ENCODE measurements at places on chromosomes 5 and 9. TPM values are rescaled to one million over a fixed set of nuclear protein-coding genes. Genes with fewer than 3 reads are reported as not detected.
A peak's percentile ranks its signal among the peaks of the same experiment; 100 is the strongest.

GRCh38 chr5:149792540-149793255 is 62.6 kb downstream of the PPARGC1B start:
- DNase-seq = no peak
- H3K4me1 ChIP-seq = peaks cover 6% of the 10 kb centered on the region
- H3K4me3 ChIP-seq = no peak overlapping the region
- no peaks in the 10 kb centered on the region for H3K36me3 ChIP-seq
- H3K27me3 ChIP-seq = no peaks in the 10 kb centered on the region

- H3K27ac ChIP-seq = no peak overlapping the region
- H3K4me3 ChIP-seq = no peak overlapping the region
- H3K36me3 ChIP-seq = no peaks in the 10 kb centered on the region
- no peak for DNase-seq
- no peaks in the 10 kb centered on the region for H3K4me1 ChIP-seq
- no peaks in the 10 kb centered on the region for H3K27me3 ChIP-seq
Measured at GRCh38 chr5:107295914-107296313, 374.8 kb downstream of the EFNA5 start.

GRCh38 chr9:71965403-71965802 is 54.0 kb downstream of the C9orf85 start:
- no peaks in the 10 kb centered on the region for H3K27me3 ChIP-seq
- H3K4me3 ChIP-seq = no peak overlapping the region
- DNase-seq = no peak
- H3K27ac ChIP-seq = no peak overlapping the region
- no peaks in the 10 kb centered on the region for H3K4me1 ChIP-seq
- no peaks in the 10 kb centered on the region for H3K36me3 ChIP-seq

GRCh38 chr5:111223101-111223786 is 940 bp upstream of the CAMK4 start:
- peaks cover 18% of the 10 kb centered on the region for H3K4me1 ChIP-seq
- H3K36me3 ChIP-seq = no peaks in the 10 kb centered on the region
- H3K27ac ChIP-seq = peak overlapping the region; percentile 64

DNA sequence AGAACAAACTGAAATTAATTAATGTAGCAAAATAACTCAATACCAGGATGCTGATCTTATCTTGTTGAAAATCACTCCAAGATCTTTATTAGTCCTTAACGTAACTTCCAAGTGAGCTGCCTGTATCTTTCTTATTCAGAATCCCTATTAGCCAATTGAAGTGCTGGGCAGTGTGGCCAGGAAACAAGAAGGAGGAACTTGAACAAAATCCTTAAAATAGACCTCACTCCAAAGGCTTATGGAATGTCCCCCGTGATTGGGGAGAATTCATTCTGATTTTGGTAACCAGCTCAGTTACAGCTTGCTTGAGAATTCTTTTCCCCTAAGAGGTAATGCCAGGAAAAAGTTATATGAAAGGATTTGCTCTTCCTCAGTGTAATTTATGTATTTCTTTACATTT is 171.0 kb downstream of the DEPDC1B start:
- no peak overlapping the region for H3K27ac ChIP-seq
- DNase-seq = no peak
- H3K36me3 ChIP-seq = no peaks in the 10 kb centered on the region
- H3K27me3 ChIP-seq = no peaks in the 10 kb centered on the region
- no peak overlapping the region for H3K4me3 ChIP-seq
- peaks cover 3% of the 10 kb centered on the region for H3K4me1 ChIP-seq

DNA sequence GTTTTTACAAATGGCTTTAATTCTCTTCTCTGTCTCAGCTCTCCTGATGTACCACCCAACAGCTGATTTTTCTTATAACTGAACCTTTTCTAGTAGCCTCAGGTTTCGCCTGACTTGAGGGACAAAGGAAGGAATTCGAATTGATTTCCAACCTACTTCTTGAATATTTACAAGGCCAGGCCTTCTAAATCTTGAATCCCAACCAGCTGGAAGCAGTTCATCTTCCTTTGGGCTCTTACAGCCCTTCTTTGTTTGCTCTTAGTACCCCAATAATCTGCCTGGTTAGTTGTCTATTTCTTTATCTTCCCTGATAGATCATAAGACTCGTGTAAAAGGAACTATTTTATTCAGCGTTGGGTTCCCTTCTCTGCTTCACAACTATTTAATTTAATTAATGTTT is 95.9 kb downstream of the NLN start:
- no peaks in the 10 kb centered on the region for H3K36me3 ChIP-seq
- no peak overlapping the region for H3K27ac ChIP-seq
- no peak for DNase-seq

DNA sequence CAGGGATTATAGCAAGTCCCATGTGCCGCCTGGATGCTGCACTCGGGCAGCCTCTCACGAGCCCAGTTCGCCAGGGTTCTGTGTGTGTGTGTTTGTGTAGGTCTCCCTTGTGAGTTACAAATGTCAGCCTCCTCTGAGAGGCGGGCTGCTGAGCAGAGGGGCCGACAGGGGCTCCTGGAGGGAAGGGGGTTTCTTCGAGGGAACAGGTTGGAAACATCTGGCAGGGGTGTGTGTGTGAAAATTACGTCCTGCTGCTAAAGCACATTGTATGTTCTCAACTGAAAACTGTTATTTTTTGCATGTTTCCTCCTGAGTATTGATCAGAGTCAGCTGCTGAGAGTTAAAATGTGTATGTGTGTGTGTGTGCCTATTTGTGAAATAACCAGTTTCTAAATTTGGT is 9.7 kb downstream of the GALNT10 start:
- peaks cover 4% of the 10 kb centered on the region for H3K4me1 ChIP-seq
- H3K36me3 ChIP-seq = no peaks in the 10 kb centered on the region
- DNase-seq = no peak
- no peak overlapping the region for H3K4me3 ChIP-seq
- H3K27ac ChIP-seq = no peak overlapping the region

- no peak overlapping the region for H3K27ac ChIP-seq
- H3K4me3 ChIP-seq = no peak overlapping the region
- no peaks in the 10 kb centered on the region for H3K36me3 ChIP-seq
- H3K4me1 ChIP-seq = no peaks in the 10 kb centered on the region
Measured at GRCh38 chr5:173524136-173524535, 92.3 kb downstream of the BOD1 start.

DNA sequence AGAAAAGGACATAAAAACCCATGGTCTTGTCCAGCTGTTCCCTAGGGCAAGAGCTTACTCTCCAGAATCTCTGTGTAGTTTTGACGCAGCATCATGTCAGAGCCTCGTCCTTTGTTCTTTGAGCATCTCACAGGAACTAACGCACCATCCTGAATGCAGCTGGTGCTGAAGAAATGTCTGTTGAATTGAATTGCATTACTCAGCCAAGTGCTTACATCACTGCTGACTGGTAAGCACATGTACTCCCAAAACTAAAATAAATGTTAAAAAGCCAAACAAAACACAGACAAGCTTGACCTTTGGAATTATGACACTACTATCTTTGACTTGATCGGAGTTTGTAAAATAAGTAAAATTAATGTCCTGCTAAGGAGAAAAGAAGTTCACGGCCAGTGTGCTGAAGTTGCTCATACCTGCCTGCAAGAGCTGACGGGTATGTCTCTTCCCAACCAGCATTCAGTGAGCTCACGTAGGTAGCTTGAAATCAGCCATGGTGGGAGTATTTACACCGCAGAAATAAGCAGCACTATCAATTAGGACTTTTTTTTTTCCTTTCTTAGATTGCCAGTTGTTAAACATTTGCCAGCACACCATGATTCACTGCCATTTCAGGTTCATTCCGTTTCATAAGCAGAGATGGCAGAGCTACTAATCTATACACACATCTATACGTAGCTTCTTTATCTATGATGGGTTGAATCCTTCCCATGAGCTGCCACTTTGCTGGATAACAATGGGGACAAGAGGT is 310.6 kb upstream of the MSX2 start:
- H3K27me3 ChIP-seq = no peaks in the 10 kb centered on the region
- H3K36me3 ChIP-seq = no peaks in the 10 kb centered on the region
- H3K4me1 ChIP-seq = no peaks in the 10 kb centered on the region
- H3K4me3 ChIP-seq = no peak overlapping the region

DNA sequence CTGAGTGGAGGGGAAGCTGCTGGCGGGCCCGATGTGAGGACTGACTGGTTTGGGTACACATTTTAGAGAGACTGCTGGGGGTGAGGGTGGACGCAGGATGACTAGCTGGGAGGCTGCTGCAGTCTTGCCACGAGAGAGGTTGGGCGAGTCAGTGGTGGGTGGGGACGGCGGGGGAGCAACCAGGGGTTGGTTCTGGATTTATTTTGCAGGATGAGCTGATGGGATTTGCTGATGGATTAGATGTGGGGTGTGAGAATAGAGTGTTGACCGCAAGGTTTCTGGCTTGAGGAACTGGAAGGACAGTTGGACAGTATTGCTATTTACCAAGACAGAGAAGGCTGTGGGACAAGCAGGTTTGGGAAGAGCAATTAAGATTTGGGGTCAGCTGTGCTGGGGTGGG is 5.8 kb upstream of the NDST1 start:
- no peak overlapping the region for H3K4me3 ChIP-seq
- H3K27ac ChIP-seq = no peak overlapping the region
- H3K4me1 ChIP-seq = peaks cover 14% of the 10 kb centered on the region
- H3K27me3 ChIP-seq = no peaks in the 10 kb centered on the region
- DNase-seq = no peak
- no peaks in the 10 kb centered on the region for H3K36me3 ChIP-seq

CAPSL gene
- 4.0 TPM for total RNA-seq

GRCh38 chr5:139696167-139696893 is 48.2 kb downstream of the CXXC5 start:
- peaks cover 16% of the 10 kb centered on the region for H3K4me1 ChIP-seq
- H3K27me3 ChIP-seq = peaks cover 29% of the 10 kb centered on the region
- peak overlapping the region; percentile 33 for H3K4me3 ChIP-seq
- no peak for DNase-seq
- peaks cover 3% of the 10 kb centered on the region for H3K36me3 ChIP-seq

DNA sequence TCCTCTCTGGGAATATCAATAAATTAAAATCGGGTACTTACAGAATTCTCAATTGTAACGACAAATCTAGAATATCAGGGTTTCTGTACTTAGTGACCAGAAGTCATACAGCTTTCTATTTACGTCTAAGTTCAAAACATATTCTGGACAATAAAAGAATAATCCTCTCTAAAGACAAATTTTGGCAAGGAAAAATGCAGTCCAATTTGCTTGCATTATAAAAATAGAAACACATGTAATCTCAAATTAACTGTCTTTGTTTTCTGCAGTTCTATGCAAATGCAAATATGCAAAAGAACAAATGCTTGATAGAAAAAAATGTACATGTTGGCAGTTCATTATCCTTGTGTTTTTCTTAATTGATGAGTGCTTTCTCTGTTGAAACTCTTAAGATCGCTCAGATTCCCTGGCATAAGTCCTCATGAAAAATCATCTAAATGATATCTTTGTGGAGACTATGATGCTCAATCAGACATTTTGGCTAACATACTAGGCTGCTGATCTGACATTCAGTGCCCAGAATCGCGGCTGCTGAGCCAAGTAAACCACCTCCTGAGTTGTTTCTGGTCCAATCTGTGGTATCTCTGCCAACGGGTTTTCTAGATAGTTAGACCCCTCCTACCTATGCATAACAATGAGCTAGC is 990.1 kb upstream of the C9orf72 start:
- no peak overlapping the region for H3K27ac ChIP-seq
- no peak overlapping the region for H3K4me3 ChIP-seq
- DNase-seq = no peak

HTR4 gene
- not detected for total RNA-seq

GRCh38 chr5:133232011-133232410 is 180.2 kb downstream of the HSPA4 start:
- H3K27ac ChIP-seq = no peak overlapping the region
- H3K4me3 ChIP-seq = no peak overlapping the region
- no peaks in the 10 kb centered on the region for H3K4me1 ChIP-seq
- no peak for DNase-seq
- no peaks in the 10 kb centered on the region for H3K36me3 ChIP-seq

- peaks cover 2% of the 10 kb centered on the region for H3K4me1 ChIP-seq
- no peaks in the 10 kb centered on the region for H3K36me3 ChIP-seq
- no peak for DNase-seq
- H3K4me3 ChIP-seq = no peak overlapping the region
- no peaks in the 10 kb centered on the region for H3K27me3 ChIP-seq
Measured at GRCh38 chr5:178463321-178464155, 126.7 kb downstream of the COL23A1 start.

DNA sequence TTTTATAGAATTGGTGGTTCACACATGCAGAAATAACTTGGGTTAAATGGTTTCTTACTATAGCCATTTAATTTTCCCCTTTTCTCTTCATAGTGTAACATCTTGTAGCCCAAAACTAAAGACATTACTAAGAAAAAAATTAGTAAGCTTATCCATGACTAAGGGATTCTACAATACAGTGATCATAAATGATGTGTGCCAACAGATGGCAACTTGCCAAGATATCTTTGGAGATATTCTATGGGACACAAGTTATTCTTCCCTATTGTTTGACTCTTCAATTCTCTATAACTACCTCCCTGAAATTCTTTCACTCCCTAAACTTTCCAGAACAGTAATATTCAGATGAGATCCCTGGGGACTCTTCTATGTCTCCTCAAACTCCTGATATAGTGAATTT is 580.6 kb downstream of the PTPRD start:
- no peaks in the 10 kb centered on the region for H3K36me3 ChIP-seq
- no peaks in the 10 kb centered on the region for H3K27me3 ChIP-seq
- H3K4me3 ChIP-seq = no peak overlapping the region
- H3K4me1 ChIP-seq = no peaks in the 10 kb centered on the region

MUSK gene
- 0.09 TPM for total RNA-seq

- H3K27me3 ChIP-seq = no peaks in the 10 kb centered on the region
- H3K36me3 ChIP-seq = no peaks in the 10 kb centered on the region
- no peaks in the 10 kb centered on the region for H3K4me1 ChIP-seq
- no peak overlapping the region for H3K4me3 ChIP-seq
Measured at GRCh38 chr5:114296191-114296590, 65.7 kb upstream of the KCNN2 start.

EIF4EBP3 gene
- total RNA-seq = 4.5 TPM

BNC2 gene
- total RNA-seq = 3.9 TPM

DNA sequence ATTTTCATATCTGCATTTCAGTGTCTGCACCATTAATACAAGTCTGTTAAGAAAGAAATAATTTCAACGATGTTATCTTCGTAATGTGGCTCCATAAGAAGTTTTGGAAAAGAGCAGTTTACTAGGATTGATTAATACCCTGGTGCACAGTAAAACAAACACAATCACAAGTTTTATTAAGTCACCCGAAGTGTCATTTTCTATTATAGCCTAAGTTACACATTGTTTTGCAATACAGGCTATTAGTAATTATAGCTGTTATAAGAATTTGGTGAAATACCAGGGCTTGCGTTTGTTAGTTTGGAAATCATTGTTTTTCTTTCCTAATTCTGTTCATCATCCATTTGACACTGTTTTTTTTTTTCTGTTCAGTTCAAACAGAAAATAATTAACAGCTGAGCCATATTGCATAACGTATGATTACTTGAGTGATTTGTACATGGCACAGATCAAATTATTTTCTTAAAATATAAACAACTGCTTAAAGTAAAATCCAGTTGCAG is 30.6 kb downstream of the LVRN start:
- no peaks in the 10 kb centered on the region for H3K4me1 ChIP-seq
- no peaks in the 10 kb centered on the region for H3K27me3 ChIP-seq
- H3K27ac ChIP-seq = no peak overlapping the region
- H3K4me3 ChIP-seq = no peak overlapping the region
- H3K36me3 ChIP-seq = no peaks in the 10 kb centered on the region

GRCh38 chr9:94927762-94928670 is 201.5 kb downstream of the AOPEP start:
- H3K27ac ChIP-seq = no peak overlapping the region
- no peaks in the 10 kb centered on the region for H3K4me1 ChIP-seq
- no peak overlapping the region for H3K4me3 ChIP-seq

Measured in thymus (tissue), 14 donors.